ENCODE measurements at places on chromosomes 5 and 9.

DNA sequence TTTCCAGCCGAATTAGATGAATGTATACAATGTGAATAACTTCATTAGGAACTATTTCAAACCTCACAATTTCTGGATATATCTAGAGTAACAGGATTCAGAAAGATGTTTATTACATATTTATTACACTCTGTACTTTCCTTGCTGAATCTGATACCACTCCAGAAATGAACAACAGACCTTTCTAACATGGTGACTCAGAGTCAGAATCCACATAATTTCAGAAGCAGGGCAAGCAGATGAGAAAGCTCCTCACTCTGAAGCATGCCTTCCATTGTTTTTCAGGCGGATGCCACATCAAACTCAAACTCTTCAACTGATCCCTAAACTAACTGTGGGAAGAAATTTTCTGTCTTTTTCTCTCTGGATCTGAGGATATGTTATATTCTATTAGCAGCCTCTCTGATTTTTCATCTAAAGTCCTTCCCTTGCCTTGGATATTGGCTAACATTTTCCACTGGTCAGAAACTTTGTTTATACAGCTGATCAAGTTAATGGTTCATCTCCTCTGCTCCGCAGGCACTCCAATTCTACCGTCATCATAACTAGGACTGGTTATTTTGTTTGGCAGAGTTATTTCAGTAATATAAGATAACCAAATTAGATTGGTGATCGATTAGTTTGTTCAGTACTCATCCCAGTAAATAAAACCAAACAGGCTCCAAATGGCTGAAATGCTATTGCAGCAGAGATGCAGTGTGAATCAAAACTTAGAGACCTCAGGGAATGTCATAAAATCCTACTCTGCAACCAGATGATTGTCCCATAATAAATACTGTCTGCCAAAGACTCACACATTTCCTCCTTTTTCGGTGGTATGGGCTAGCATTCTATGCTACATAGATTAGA, 556.0 kb downstream of the EBF1 start:
- no peak for DNase-seq

DNA sequence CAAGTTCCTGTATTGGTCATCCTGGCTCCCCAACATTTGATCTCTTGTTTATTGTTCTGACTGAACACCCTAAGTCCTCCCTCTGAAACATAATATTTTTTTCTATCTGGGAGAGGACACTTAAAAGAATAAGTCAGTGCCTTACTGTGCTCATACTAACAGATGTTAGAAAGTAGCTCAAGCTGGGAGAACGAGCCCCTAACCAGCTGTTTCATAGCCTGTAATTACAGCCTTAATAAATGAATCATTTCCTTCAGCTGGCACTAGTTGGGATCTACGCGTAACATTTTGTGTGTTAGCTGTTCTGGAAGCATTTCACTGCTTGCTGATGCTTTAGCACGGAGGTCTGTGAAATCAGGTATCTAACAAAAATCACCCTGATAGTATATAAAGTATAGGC, 345.9 kb upstream of the RIOK2 start:
- DNase-seq = no peak

DNA sequence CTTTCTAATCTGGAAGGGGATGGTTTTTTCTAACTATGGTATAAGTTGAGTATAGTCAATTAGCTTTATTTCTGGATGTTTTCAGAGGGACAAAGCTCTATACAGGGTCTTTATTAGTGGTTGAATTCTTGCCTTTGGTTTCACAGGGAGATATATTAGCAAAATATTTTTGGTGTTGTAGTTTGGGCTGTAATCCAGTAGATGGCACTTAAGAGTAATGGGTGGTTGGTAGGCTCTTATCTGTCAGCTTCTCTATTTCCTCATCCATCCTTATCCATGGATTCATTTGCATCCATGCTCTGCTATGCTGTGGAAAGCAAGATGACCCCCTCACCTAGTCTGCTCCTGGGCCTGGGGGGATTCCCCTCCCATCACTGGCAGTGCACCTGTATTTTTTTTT, 363.6 kb upstream of the CYLC2 start:
- peak; percentile 14 for DNase-seq

GRCh38 chr5:115816226-115817081, at the start of gene CDO1:
TSS of gene CDO1 (minus strand) at chr5:115816659. CDS start at chr5:115816397, 262 bp downstream.
- no peak for DNase-seq

- no peak for DNase-seq
Observed at GRCh38 chr9:134847752-134848432, 32.7 kb upstream of the FCN2 start.

GRCh38 chr5:175728316-175728715, 70.4 kb downstream of the HRH2 start:
- no peak for DNase-seq

GRCh38 chr5:23411994-23412393, 95.4 kb upstream of the PRDM9 start:
- DNase-seq = no peak

DNA sequence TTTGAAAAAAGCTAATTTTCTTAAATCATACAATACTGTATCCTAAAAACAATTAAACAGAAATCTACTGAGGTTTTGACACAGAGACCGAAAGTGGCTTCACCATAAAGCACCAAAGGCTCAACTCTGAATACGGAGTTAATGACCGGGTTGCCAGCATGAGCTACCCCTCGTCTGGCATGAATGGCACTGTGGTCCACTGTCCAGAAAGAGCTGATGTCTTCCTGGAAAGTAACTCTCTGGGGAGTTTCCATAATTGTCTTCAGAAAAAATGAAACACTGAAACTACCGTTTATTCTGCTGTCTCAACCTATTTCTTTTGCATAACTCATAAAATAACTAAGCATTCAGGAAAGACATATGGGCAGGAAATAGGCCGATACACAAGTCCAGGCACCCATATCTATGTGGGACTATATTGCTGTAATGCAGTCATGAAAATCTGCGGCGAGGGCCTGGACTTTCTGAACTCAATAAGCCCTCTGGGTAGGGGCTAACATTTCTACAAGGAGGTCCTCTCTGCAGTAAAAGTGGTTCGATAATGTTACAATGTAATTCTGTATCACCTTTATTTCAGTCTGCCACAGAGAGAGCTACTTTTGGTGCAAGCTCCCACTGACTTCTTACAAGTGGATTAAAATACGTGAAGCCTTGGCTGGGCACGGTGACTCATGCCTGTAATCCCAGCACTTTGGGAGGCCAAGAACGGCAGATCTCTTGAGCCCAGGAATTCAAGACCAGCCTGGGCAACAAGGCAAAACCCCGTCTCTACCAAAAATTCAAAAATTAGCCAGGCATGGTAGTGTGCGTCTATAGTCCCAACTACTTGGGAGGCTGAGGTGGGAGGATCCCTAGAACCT, 52.4 kb downstream of the ANKH start:
- DNase-seq = no peak

DNA sequence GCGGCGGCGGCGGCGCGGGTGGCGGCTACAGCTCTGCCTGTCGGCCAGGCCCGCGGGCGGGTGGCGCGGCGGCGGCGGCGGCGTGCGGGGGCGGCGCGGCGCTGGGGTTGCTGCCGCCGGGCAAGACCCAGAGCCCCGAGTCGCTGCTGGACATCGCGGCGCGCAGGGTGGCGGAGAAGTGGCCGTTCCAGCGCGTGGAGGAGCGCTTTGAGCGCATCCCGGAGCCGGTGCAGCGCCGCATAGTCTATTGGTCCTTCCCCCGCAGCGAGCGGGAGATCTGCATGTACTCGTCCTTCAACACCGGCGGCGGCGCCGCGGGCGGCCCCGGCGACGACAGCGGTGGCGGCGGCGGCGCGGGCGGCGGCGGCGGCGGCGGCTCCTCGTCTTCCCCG, 296 bp downstream of the ZSWIM6 start:
- DNase-seq = no peak

- DNase-seq = no peak
Observed at GRCh38 chr5:96244696-96245095, 188.4 kb downstream of the PCSK1 start.

- no peak for DNase-seq
Observed at GRCh38 chr5:146165903-146166302, 16.5 kb downstream of the LARS1 start.

GRCh38 chr5:133287500-133287899, 235.7 kb downstream of the HSPA4 start:
- peak; percentile 26 for DNase-seq

- DNase-seq = no peak
Observed at GRCh38 chr5:121758615-121759014, 93.1 kb upstream of the FTMT start.

GRCh38 chr9:78097541-78097940, 65.9 kb upstream of the GNAQ start:
- peak; percentile 82 for DNase-seq

- no peak for DNase-seq
Observed at GRCh38 chr5:27706832-27707231, 668.4 kb upstream of the CDH9 start.

DNA sequence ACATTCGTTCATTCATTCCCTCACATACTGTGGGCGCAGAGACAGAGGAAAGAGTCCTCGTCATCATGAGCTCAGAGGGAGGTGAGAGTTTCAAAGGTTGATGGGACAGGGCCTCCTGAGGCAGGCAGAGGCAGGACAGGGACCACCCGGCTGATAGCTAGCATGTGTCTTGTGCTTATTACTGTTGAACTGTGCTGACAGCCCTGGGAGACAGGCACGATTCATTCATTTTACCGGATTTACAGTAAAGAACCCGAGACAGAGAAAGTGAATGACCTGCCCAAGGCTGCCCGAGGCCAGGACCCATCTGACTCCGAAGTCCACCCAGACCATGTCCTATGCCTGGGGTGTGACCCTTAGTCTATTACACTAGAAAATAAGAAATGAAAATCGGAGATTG, 4.9 kb upstream of the FAM163B start:
- DNase-seq = no peak

- no peak for DNase-seq
Observed at GRCh38 chr5:170591054-170591453, 87.2 kb downstream of the KCNIP1 start.

All from AML-193 (cell line).